ENCODE measurements at places on chromosomes 5 and 9.

DNA sequence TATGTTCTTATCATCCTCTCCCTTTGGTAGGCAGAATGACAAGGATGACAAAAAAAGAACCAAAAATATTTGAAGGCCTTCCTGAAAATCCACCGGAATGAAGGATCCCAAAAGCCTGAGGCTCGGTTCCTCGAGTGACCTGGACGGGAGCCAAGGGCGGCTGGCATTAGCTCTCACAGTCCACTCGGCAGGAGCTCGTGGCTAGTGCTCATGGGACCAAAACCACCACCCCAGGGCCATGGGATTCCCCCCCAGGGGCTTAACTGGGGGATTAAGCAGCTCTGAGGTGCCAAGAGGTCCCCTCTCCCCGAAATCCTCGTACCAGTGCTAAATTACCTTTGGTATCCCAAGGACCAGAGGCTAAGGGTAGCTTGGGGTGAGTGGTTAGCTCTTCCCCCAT, 586 bp upstream of the PDZD2 start:
- no peak for DNase-seq

- peak; percentile 72 for DNase-seq
Observed at GRCh38 chr9:137172901-137173795, 1.3 kb upstream of the TMEM210 start.

GRCh38 chr5:115396688-115397087, 100.2 kb upstream of the CCDC112 start:
- DNase-seq: no peak

DNA sequence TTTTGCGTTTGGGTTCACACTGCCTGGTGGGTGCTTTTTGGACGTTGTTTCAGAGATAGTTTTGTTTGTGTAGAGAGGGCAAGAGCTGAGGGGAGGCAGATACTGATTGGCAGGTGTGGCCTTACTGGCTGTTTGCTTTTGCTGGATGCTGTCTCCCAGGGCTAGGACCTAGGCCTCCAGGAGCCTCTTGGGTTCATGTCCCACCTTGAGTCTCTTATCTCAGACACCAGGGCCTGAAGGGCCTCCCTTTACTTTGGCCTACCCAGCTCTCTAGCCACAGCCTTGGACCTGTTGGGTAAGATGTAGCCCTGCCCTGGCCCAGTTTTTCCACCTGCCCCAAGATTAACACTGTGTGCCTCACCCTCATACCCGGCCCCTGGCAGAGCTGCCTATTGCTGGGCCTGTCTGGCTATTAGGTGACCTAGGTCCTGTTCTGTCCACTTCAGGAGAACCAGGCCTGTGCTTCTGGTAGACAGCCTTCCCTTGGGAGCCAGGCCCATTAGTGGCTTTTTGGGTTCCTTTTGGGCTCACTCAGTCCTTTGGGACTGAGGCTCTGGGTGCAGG, 13.4 kb downstream of the PTPA start:
- no peak for DNase-seq

DNA sequence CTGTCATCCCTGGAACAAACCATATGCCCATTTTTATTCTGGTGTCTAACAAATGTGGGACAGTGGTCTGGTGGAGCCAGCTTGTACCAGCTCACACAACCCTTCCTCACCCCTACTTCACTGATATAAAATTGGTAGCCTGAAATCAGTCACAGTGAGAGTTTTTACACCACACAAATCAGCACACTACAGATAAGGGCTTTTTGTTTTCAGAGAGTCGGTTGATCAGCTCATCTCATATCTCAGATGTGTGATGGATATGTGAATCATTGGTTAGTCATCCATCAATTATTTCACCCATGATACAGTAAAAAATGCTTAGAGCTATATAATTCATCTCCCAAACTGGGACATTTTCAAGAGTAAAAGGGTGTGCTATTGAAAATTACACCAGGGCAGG, 529.2 kb downstream of the EBF1 start:
- no peak for DNase-seq

GRCh38 chr9:19229595-19230354, 718 bp upstream of the DENND4C start:
- peak; percentile 98 for DNase-seq

DNA sequence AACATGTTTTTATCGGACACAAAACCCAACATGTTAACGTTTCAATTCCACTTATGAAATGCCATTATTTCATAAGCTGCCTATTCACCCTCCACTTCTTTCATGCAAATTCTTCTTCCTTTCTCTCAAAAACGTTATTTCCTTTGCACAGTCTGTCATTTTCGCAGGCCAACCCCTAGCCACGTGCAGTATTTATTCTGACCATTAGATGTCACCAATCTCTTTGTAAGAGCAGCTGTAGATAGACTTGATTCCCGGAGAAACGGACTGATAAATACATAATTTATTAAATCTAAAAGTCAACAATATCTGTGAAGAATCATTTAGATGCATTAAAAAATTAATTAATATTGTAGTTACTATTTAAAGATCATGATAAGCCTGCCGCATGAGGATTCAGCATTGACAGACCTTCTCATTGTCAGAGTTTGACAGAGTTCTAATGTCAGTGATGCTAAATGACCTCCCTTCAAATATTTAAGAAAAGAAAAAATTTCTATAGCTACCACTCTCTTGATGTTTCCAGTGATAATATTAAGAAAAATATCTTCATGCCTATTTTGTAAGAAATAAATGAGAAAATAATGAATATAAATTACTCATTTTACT, 933.6 kb downstream of the CDH12 start:
- peak; percentile 14 for DNase-seq

DNA sequence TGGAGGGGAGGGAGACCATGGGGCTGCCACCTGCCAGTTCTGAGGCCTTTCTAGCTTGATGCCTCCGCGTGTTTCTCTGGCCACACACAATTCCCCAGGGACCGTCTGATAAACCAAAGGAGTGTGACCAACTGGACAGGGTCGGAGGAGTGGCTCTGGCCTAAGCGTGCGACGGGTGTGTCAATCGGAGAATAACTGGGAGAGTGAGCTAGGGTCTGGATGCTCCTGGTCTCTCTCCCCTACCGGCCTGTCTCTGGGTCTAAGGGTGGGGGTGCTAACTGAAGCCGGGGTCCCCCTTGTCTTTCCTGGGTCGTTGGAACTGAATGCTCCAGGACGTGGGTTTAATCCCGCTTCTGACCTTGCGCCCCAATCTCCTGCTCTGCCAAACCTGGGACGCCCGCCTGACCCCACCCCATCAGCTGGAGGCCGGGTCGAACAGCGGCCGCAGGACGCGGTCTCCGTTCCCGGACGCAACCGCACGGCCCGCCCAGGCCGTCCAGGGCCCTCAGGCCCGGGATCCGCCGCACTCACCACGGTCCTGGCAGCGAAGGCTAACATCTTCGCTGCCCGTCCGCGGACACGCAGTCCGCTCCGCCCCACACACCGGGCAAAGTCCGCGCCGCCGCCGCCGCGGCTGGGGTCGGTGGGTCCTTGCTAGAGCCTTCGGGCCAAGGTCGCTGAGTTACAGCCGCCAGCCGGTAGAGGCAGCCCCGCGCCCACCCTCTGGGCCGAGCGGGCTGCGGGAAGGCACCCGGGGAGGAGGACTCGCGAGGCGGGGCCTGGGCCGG, 447 bp downstream of the CRAT start:
- peak; percentile 86 for DNase-seq

- DNase-seq: no peak
Observed at GRCh38 chr9:106704056-106704615, 158.8 kb upstream of the ZNF462 start.

DNA sequence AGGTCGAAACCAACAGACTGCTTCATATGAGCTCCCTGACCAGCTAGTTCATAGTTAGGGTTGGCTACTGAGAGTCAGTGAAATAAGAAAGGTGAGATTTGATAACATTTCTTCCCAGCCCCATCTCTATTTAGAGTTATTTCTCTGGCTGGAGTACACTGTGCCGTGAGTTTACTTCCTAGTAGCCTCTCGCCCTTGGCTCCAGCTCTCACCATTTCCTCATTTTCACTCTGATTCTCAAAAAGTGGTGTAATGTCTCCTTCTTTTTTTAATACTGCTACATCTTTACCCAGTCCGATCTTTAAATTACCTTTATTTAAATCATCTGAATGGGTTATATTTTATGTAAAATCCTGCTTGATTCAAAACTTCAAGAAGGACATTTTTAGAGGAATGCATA, 100.4 kb upstream of the FAM174A start:
- DNase-seq: no peak

- DNase-seq: no peak
Observed at GRCh38 chr5:32388432-32389129, 56.0 kb downstream of the ZFR start.

DNA sequence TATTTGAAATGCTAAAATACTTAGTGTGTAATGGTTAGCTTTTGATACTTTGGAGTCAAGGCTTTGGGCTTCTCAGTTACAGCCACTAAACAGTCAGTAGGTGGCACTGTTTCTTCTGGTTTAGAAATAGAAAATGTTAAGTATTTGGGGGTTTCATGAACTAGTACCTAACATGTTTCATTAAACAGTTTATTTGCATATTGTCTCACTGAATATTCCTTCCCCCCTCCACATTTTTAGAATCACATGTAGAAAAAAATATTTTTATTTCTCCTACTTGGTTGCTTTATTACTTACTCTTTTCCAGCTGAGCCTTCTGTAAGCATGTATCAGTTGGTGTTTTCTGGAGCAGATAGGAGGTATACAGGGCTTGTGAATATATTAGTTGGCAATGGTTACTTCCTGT, 48.0 kb downstream of the IPO11 start:
- peak; percentile 36 for DNase-seq

DNA sequence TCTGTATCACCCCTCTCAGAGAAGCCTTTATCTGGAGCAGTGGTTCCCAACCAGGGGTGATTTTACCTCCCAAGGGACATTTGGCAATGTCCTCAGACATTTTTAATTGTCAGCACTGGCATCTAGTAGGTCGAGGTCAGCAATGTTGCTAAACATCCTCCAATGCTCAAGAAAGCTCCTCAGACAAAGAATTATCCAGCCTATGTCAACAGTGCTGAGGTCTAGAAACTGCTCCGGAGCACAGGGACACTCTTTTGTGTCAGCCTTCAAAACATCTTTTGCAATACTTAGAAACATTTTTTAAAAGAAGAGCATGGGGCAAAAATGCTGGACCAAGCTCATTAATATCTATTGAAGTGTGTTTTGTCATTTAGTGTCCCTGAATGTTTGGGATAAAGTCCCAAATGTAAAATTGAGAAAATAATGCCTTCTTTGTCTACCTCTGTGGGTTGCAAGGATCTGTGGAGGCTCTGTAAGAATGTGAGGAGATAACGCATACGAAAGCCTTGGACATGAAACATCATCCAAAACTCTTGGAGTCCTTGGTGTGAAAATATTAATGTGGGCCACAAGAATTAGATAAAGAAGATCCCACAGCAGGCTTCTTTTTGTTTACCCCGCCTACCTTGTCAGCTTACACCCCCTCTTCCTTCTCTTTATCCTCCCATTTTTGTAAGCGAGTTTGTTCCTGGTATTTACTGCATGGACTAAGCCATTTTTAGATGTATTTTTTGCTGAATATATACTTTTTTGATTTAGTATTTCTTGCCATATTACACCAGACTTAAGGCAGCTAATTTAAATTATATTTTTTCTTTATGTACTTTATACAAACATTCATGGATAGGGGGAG, 193.5 kb downstream of the CD180 start:
- DNase-seq: no peak

- no peak for DNase-seq
Observed at GRCh38 chr9:6598249-6598725, 47.2 kb downstream of the GLDC start.

- DNase-seq: no peak
Observed at GRCh38 chr9:89483592-89484474, 14.1 kb downstream of the SEMA4D start.

- DNase-seq: no peak
Observed at GRCh38 chr5:149838881-149839739, 105.5 kb downstream of the PDE6A start.

DNA sequence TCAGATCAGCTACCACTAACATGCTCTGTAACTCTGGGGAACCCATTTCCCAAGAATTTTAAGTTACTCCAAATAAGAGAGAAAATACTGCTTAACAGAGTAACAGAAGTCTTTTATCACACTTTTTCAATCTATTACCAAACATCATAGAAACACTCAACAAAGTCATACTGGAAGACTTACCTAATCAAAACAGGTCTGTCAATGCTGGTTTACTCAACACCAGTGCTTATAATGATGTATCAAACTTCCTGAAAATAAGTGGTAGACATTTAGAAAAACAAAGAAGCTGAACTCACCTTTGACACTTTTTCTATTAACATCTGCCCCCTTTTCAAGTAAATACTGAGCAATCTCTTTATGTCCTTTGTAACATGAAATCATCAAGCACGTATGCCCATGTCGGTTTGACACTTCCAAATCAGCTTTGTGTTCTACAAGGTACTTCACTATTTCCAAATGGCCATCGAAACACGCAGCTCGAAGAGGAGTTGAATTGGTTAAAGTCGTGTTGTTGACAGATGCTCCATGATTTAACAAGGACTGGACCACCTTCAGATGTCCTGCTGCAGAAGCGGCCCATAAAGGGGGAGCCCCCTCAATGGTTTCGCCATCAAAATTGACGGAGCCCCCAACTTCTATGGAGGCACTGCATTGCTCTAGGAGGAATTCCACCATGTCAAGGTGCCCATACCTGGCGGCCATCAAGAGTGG, 1.8 kb downstream of the FEM1C start:
- peak; percentile 2 for DNase-seq

- no peak for DNase-seq
Observed at GRCh38 chr9:131879181-131879910, 139.5 kb upstream of the RAPGEF1 start.

DNA sequence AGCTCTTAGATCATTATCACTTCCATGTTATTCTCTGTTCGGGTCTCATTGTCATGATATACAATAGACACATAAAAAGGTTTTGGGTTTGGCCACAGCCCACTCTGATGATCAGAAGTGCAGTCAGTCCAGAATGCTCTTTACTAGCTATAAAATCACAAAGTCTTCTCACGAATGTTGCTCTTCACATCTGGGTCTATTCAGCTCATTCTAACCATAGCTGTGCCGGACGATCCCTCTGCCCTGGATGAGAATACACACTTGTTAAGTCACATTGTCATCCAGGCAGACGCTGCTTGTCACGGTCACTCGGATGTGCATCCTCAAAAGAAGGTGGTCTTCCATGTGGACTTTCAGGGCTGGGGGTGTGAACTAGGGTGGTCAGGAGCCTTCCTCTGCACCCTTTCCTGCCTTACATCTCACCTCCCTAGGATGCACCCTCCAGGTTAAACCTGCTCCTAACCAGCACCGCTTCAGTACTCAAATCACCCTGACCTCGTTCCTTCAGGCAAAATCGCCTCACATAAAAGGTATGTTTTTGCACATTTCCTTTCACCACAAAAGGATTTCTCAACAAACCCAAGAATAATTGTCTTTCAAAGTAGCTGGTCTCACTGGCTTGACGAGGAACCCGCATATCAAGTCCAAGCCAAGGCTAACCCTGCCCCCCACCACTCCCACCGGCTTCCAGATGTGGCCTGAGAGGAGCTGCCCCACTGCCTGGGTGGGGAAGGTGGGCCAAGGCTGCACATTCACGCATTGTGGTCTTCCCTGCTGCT, 21.9 kb downstream of the ANKH start:
- peak; percentile 32 for DNase-seq

- peak; percentile 35 for DNase-seq
Observed at GRCh38 chr5:112276991-112277390, 142.1 kb downstream of the EPB41L4A start.

Data from H7 (cell line).